ENCODE measurements at places on chromosomes 4 and X.

DNA sequence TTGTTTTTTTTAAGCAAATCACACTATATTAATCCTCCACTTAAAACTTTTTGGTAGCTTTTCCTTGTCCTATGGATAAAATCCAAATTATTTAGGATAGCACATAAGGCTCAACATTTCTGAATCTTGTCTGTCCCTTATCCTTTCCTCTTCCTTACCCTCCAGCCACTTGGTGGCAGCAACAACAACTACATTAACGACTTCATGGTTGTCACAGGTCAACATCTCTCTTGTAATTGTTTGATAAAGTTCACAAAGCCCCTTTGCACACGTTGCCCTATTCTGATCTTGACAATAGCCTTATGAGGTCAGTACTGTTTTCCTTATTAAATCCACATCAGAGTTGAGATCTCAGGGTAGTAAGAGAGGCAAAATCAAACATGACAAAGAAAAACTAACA is 269.0 kb upstream of the PABPC4L start:
- DNase-seq: no peak

- DNase-seq: no peak
Measured at GRCh38 chrX:9285342-9285771, 179.5 kb upstream of the TBL1X start.

DNA sequence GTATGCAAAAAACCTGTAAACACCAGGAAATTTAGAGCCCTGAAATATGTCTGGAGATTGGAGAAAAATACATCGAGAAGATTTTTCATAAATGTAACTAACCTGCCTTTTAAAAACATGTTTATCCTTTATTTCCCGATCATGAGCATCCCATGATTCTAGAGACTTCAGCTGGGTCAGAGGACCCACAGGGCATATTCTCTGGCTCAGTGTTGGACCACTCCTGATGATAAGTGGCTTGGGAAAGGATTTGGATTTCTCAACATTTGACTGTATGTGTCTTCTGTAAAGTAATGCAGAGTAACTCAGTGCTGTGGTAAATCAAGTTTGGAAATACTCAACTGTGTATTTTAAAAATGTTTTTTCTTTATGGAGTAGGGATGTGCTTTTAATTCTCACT is 40.0 kb upstream of the ANK2 start:
- DNase-seq: no peak

- DNase-seq: no peak
Measured at GRCh38 chr4:26839016-26839415, 21.6 kb upstream of the STIM2 start.

DNA sequence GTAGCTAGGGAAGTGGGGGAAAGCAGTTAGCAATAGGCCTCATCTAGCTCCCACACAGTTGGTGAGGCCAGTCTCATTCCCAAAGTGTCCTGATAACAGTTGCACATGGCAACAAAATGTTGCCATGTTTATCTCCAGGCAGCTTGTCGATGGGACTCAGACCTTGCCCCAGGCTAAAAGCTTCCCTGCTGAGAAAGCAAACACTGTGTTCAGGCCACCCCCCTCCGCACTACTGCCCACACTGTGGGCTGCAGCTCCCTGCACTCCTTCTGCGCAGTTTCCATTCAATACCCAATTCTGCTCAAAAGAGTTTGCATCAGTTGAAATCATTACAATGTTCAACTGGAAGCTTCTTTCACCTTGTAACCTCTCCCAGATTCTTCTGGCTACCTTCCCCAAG is 287.8 kb upstream of the GK2 start:
- DNase-seq: no peak

DNA sequence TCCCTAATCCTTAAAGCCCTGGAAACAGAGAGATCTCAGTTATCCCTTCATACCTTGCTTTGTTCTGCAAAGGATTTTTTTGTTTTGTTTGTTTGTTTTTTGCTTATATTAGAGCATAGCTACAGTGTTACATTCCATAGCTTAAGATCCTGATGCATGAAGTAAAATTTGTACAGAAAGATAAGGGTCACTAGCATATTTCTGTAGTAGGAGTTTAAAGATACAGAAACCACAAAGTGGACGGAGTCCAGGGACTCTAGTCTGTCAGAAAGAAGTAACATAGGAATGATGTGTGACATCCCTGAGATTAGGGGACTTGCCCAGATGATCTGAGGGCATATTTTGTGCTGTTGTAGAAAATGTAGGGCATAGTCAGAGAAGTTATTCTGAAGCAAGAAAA is 151.9 kb upstream of the PLAC1 start:
- DNase-seq: no peak

DNA sequence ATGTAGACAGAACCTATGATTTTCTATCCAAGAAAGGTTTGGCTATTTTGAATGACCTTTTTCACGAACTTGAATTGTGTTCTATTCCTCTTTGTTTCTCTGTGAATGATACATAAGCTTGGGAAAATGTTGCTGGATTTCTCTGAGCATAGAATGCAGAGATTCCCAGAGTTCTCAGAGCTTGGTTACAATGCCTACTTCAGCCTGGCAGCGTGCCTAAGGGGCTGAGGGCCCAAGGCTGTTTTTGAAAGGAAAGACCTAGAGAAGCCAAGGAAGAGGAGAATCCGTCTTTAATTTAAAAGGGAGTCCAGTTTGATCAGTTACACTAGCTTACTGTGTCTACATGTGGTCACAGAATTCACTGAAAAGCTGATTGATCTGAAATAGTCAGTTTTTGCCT is 55.3 kb upstream of the CXorf51B start:
- no peak for DNase-seq

DNA sequence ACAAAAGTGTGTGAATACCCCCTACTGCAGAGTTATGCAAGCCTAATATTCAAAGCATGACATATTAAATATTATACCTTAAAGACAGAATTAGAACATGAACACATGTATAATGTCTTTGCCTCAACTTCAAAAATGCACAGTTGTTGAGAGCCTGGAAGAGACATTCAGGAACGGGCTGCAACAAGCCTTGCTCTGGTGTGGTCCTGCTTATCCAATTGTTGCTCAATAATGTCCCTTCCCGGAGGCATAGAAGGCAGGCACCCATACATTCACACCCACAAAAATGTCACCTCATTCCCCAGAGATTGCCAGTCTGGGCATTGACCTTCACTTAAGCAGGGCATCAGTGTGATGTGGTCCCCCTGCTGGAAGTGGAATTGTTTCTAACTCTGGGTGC is 238.8 kb downstream of the CBR4 start:
- DNase-seq: no peak

- DNase-seq: no peak
Measured at GRCh38 chr4:87134122-87134521, 86.3 kb downstream of the KLHL8 start.

DNA sequence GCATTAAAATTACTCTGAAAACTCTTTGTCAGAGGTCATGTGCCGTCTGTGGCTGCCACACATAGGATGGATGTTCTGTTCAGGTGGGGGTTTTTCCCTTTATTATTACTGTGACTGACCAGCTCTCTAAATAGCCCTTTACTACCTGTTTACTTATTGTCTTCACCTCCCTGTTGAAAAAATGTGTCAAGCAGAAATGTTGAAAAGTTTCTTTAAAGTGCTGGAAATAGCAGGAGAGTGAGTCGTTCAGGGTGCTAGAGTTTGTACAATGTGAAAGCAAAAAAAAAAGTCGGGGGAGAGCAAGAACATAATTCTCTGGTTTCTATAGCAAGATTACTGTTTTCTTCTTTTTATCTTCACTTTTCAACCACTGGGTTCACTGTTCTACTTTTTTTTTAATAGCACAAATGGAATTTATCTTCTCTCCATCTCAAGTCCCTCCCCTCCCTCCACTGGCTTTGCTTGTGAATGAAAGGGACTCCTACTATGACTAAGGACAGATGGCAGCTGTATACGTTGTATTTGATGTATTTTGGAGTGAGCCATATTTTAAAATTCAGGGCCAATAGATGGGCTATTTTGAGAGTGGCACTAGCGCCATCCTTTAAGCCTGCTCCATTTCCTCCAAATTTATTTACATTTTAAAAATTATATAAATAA is 33.3 kb downstream of the ARX start:
- no peak for DNase-seq
